ENCODE measurements at places on chromosomes 7 and 10. TPM values are rescaled to one million over a fixed set of nuclear protein-coding genes. Genes with fewer than 3 reads are reported as not detected.
A peak's percentile ranks its signal among the peaks of the same experiment; 100 is the strongest.

DNA sequence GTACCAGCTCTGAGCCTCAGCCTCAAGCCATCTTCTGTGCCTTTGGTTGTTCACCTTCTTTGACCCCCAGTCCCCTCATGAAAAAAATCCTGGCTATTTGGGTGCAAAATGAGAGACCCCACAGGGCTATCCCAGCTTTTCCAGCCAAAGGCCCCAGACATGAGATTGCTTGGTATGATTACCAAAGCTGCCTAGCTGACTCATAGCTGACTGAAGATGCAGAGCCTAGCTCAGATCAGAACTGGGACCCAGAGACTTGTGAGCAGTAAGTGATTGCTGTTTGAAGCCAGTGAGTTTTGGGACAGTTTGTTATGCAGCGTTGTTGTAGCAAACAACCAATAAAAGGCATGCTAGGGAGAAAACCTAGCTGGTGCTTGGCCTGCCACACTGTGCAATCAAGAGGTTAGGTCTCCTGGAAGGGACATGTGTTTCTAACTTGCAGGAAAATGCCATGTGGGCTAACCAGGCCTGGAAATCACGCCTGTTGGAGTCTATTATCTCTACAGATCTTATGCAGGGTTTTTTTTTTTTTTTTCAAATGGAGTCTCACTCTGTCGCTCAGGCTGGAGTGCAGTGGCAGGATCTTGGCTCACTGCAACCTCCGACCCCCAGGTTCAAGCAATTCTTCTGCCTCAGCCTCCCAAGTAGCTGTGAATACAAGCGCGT, 48.0 kb upstream of the DAGLB start:
- no peak for DNase-seq

- no peak for DNase-seq
Observed at GRCh38 chr7:94642838-94643653, 12.9 kb downstream of the SGCE start.

DNA sequence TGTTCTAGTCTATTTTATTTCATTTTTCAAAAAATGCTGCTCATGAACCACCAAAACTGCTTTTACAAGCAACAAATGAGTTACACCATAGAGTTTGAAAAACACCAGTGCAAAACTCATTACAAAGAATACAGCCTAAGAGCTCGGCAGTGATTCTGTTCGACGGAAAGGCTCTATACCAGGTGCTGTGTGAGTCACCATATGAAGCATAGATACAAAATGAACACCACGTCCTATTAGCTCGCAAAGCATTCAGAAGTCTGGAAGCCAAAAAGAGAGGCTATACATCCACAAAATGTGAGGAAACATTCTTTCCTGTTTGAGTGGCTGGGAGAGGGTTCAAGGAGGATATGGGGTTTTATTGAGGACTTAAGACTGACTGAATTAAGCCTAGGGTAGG, 136.1 kb downstream of the ATE1 start:
- no peak for DNase-seq

- no peak for DNase-seq
Observed at GRCh38 chr7:25694211-25694610, 457.8 kb upstream of the NFE2L3 start.

- no peak for DNase-seq
Observed at GRCh38 chr7:40306025-40306424, 171.2 kb downstream of the SUGCT start.

DNA sequence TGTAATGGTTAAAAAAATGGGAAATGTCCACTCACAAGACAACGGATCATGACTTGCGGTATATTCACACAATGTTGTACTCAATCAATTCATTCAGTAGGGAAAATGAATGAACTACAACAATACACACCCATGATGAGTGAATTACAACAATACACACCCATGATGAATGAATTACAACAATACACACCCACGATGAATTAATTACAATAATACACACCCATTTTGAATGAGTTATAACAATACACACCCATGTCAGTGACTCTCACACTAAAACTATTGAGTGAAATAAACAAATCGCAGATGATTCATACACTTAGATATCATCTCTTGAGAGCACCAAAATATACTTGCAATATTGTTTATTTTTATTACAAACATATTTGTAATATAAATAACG, 174.6 kb downstream of the FRMD4A start:
- no peak for DNase-seq

DNA sequence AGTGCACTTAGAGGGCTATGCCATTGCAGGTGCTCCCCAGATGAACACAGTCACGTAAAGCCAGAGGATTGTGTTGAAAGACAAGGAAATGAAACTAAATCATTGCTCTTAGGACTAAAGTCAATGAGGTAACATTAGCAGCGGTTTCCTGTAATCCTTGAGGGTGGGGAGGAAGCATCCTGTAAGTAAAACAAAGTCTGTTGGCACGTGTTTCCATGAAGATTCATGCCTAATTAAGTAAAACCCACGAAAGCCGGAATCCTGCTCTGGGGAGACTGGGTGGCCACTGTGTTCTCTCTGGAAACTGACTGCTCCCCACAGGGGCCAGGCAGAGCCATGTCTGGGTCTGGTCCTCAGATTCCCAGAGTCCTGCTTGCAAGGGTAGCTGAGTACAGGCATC, 18.3 kb downstream of the STEAP1B start:
- DNase-seq = no peak

- no peak for DNase-seq
Observed at GRCh38 chr7:121020989-121021969, 32.8 kb downstream of the CPED1 start.

GRCh38 chr7:94374721-94375566, 19.8 kb upstream of the COL1A2 start:
- no peak for DNase-seq

GRCh38 chr7:1951159-1951536, 281.1 kb downstream of the ELFN1 start:
- no peak for DNase-seq

GRCh38 chr7:17071866-17072265, 190.1 kb upstream of the AGR3 start:
- DNase-seq = no peak

DNA sequence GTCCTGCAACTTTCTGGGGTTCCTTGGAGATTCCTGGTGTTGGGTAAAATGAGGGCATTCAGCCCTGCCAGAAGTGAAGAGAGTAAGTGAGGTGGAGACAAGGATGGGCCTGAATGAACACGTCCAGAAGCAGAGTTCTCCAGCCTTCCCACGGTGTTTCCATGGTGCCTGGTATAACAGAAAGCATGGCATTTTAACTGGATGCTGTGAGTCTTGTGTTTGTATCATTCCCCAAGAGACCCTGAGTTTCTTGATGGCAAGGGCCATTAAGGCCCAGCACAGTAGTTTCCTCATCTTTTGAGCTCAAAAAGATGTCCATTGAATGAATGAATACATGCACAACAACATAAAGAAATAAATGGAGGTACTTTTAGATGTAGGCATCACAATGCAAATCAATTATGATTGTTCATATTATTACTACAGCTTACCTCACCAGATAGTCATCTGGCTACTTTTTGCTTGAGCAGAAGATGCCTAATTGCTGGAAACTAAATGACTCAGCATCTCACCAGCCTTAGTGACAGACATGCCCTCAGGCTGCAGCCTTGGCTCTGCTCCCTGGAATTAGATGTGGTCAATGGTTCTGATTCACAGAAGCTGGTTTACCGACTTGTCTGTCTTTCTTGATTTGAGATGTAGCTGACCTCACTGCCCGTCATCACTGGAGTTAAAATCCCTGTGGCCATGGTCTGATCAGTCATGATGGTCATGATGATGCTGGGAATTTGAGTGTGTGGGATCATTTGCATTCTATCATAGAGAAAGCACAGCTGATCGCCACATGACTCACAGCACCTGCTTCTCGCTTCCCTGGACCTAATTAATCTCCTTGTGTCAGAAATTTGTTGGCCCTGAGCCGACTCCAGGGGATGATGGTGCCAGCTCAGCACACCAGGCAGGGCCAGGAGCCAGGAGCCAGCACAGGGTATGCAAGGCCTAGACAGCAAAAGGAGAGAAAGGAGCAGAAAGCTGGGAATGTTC, 83.9 kb downstream of the CXCL12 start:
- peak; percentile 77 for DNase-seq

DNA sequence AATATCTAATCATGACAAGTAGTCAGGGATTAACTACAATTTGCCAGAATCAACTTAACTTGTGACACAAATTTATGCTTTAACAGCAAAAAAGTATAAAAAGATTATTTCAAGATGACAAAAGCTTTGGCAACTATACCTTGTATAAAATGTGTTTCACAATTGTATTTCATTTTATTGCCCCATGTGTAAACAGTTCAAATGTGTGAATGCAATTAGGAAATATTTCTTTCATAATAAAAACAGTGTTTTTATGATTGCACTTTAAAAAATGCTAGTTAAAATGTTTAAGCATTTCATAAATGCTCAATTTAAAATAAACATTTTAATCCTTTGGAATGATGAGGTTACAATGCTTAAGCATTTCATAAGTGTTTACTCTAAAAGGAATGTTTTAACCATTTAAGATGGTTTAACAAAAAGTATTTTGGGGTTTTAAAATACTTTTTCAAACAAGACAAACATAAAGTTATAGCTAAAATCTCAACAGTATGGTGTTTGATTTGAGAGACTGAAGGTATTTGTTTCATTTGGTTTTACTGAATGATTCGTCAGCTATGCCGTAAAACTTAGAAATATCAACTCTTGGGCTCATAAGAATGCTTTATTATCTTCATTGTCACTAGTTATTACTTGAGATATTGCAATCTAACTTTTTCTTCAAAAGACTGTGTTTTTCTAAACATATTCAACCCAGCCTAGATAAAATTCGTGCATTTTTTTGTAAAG, 50.1 kb downstream of the SFTPD start:
- no peak for DNase-seq

GRCh38 chr7:127153315-127153714, 99.4 kb downstream of the GRM8 start:
- no peak for DNase-seq

- DNase-seq = no peak
Observed at GRCh38 chr7:80403686-80404241, 108.1 kb downstream of the GNAT3 start.

DNA sequence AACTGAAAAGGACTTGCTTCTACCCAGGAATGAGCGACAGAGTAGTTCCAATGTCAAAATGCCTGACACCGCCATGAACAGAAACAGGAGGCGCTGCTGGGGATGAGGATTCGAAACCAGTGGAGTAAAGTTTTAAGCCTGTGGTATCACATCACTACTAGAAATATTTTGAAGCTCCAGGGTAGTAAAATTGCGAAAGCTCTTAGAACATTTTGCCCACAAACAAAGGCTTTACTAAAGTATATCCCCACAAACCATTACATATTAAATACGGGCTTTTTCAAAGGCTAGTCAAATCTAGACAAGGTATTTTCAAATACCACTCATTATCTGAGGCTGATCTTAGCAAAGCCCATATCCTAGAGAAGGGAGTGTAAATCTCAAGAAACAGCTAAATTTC, 2.4 kb downstream of the PRDX3 start:
- DNase-seq = no peak

DNA sequence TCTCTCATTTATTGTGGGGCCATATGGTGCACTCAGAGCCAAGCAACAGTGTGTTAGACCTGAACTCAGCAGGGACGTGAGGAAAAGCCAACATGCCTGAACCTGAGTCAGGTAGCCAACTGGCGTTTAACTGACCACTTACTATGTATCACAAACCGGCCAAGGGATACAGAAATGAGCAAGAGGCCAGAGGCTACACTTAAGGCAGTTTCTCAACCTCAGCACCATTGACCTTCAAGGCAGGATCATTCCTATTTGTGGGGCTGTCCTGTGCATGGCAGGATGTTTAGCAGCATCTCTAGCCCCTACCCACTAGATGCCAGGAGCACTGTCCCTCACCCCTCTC, 103.5 kb upstream of the NANOS1 start:
- peak; percentile 61 for DNase-seq

- DNase-seq = no peak
Observed at GRCh38 chr7:64541438-64542359, 21.2 kb downstream of the ZNF680 start.

DNA sequence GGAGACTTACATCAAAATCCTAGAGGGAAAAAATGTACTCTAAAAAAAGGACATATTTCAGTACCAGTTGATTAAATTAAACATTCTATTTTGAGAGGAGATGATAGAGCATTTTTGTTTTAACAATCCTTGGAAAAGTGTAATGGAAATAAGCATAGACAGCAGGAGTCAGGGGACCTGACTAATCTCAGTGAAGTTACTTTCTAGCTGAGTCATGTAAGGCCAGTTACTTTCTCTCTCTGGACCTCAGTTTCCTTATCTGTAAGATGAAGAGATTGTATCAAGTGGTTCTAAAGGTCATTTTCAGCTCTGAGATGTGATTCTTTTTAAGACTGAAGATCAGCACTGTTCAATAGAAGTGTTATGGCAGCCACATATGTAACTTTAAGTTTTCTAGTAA, 44.1 kb downstream of the VTI1A start:
- no peak for DNase-seq

- DNase-seq = no peak
Observed at GRCh38 chr7:128791972-128792327, 182 bp downstream of the CCDC136 start.

Gene ARHGEF35
- 8.3 TPM for total RNA-seq

Gene MOGAT3
- total RNA-seq = not detected

Gene TFEC
- total RNA-seq = 4.7 TPM

Gene HYAL4
- total RNA-seq = 0.49 TPM

Gene LRRN3
- 0.98 TPM for total RNA-seq

Gene PIP
- total RNA-seq = 2.5 TPM

All from vagina (tissue), 2 donors.